ENCODE measurements at places on chromosomes 3 and 15.

GRCh38 chr15:97143592-97144376 is 813.3 kb downstream of the NR2F2 start:
- no peak for DNase-seq

GRCh38 chr15:89556413-89557262 is 18.6 kb upstream of the TICRR start:
- peak; percentile 22 for DNase-seq

DNA sequence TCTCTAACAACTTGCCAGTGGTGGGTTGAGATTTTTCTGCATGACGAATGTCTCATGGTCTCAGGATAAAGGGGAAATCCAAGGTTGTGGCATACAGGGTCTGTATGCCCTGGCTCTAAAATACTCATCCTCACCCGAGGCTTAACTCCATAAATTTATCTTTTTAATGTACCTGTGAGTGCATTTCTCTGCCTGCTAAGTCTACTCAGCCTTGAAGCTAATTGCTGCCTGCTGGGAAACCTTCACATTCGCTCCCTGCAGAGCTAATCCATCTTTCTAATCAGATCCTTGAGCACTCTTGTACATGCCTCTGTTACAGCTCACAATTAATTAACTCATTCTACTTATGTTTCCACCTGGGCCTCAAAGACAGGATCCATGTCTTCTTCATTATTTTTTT is 93.8 kb downstream of the CMSS1 start:
- no peak for DNase-seq

- DNase-seq, result peak; percentile 97
Observed at GRCh38 chr3:69092030-69092516, 7.3 kb downstream of the ARL6IP5 start.

- no peak for DNase-seq
Observed at GRCh38 chr3:151093905-151094304, 8.4 kb downstream of the MED12L start.

DNA sequence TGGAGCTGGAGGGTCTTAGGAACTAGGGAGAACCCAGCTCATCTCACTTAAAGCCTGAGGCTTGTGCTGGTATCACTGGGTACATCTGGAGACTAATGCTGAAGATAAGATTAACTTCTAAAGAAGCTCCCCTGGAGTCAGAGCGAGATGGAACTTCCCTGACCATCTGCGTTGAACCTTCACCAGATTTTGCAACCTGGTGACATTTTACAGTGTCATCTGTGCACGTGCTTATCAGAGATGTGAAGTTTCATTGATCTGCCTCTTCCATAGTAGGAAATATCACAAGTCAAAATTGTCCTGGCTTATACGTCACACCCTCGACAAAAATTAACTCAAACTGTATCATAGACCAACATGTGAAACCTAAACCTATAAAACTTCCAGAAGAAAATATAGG is 395.5 kb downstream of the SHQ1 start:
- DNase-seq, result no peak

GRCh38 chr3:110933821-110934426 is 137.7 kb upstream of the NECTIN3 start:
- DNase-seq, result no peak

DNA sequence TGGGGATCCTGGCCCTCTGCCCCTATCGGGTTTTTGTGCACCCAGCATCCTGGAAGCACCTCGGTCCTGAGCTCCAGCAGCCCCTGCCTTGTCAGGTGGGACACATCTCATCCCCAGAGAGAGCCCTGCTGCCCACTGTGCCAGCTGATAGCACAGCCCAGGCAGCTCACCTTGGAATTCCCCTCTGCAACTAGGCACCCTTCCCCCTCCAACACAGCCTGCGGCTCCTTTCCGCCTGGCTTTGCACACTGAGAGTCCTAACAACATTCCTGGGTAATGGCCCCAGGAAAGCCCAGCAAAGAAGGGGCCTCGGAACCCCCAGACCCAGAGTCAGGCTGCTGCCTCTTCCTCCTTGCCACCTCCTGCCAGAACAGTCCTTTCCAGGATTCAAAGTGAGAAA is 5.9 kb downstream of the HCN4 start:
- no peak for DNase-seq

DNA sequence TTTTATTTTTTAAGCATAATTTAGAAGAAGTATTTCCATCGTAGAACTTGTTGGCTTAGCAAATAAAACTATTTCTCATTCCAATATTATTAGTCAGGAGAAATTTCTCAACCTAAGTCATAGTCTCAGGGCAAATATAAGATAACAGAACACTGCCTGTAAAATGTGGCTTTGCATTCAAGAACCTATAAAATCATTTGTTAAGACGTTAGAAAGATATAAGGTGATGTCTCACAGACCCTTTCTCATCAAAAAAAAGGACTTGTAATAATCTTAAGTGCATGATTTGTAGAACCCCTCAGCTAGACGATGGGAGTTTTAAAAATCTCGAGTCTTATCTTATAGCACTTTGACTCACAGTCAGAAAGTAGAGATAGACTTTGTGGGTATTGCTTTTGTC is 314.7 kb upstream of the CFAP20DC start:
- no peak for DNase-seq

DNA sequence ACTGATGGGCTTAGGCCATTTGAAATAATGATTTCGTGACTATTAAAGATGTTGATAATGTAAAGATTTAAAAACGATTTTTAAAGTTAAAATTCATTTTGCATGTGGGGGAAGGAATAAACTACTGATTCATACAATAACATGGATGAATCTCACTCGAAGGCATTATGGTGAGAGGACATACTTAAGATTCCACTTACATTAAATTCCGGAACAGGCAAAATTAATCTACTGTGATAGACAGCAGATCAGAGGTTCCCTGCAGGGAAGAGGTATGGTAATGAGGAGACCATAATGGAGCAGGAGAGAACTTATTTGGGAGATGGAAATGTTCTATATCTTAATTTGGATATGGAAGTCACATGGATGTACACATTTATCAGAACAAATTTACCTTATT is 28.4 kb upstream of the RAB6B start:
- no peak for DNase-seq

- no peak for DNase-seq
Observed at GRCh38 chr3:71450162-71450561, 133.4 kb downstream of the FOXP1 start.

DNA sequence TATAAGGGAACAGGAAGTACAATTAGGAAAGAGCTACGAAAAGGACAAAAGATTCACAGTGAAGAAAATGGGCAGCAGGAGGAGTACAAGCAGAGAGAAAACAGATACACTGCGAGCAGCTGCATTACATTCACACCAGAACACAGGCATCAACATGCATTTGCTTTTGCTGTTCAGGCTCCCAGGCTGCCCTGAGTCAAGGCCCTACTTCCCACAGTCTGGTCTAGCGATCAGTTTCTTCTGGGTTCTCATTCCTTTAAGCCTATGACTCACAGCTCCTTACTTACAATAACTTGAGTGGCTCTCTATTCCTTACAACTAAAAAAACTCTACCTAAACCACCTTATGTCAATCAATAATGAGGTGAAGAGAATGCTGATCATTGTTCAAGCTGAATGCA is 24.5 kb upstream of the ZNF445 start:
- DNase-seq, result no peak

- no peak for DNase-seq
Observed at GRCh38 chr3:123333401-123333800, 115.5 kb downstream of the ADCY5 start.

DNA sequence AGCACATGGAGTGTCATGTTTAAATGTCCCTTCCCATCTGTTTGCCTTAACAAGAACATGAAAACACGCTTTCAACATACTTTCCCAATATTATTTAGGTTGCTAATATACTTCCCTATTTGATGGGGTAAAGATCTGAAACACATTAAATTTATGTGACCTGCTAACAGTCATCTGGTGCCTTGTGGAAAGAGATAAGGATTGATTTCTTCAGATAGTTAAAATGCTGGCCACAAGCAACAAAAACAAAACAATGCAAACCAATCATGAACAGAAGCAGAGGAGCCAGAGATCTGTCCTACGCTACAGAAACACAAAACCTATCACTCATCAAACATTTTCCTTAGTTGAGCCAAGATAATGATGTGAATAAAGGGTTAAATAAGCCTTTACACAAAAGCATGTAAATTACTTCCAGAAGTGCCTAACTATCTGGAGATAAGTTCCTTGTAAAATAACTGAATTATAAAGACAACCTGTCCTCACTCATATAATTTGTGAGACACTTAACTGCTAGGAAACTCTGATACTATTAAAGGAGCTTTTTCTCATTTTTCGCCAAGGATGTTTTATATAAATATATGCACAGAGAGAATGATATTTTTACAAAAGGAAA is 109.9 kb downstream of the NSUN3 start:
- DNase-seq, result no peak

DNA sequence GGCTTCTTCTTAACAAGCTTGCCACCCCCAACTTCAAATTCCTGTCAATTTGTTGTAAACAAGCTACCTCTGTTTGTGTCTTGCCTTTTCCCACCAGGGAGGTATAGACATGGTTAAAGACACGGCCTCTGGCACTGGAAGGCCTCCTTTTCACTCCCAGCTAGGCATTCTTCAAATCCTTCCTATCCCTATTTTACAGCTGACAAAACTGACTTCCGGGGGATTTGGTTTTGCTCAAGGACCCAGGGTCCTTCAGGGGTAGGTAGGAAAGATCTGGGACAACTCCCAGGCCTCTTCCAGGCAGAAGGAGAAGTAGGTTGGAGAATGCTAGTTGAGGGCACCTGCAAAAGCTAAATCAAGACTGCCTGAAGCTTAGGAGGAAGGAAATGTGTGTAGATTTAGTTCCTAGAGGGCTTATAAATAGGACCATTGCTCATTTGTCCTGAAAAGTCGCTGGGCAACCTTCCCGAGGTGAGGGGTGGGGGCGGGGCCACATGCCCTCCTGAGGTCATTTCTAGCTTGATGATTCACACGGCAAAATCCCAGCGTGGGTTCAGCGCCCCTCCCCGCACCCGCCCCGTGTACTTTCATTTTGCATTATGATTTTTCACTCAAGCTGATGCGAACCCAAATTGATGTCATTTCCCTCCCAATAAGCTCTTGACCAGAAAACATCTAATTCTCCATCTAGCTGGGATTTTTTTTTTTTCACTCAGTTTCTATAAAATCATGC is 365.5 kb downstream of the SHQ1 start:
- DNase-seq, result no peak

- no peak for DNase-seq
Observed at GRCh38 chr15:32888221-32888761, 170.5 kb downstream of the GREM1 start.

DNA sequence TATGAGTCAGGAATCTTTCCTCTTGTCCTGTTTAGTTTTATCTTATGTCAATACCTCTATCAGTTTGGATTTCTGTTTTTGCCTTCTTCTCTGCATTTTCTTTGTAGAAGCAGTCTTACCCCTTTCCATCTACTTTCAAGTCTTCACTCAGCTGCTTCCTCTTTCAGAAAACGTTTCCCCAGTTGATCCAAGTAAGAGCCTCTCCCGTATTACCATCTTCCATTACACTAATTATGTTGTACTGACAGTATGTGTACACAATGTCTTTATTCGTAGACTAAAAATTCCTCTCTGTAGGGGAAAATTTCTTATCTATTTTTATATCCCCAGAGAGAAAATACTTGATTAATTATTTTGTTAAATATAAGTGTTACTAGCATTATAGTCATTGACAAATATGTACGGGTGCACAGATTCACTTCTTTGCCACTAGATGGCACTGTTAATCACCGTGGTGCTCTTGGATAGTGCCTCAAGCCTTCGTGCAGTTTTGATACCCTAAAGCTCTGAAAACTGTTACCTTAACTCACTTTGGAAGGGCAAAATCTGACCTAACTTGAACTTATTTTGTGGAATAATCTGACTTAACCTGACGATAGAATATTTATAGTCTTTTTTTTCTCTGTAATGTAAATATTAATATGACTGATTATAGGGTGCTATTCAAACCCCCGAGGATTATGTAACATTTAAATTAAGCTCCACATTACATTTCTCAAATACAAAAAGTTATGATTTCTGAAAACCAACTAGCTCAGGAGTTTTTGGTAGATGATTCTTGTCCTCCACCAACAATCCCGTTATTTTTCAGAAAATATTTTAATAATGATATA is 74.2 kb upstream of the POU1F1 start:
- no peak for DNase-seq

DNA sequence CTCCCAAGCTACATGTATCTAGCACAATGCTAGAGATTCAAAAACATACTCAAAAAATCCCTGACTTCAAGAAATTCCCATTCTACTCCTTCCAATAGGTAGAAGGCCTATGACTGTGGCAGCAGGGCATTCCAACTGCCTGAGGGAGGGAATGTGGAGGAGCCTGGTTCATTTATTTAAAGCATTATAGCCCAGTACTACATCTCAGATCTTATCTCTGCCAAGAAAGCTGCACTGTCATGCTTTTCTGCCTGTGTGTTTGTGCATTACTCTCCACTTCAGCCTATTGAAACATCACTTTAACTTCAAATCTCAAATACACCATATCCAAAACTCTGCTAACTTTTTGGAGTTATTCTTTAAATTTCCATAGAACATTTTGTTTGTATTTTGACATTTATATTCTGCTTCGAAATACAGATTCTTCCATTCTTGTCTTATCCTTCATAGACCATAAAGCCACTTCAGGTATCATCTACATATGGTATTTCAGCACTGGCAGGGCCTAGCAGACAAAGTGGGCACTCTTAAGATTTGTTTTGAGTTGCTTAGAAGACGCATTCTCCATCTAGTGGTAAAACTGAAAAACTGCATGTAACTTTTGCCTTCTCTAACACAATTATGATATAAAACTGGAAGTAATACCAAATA is 59.1 kb upstream of the NEDD4 start:
- peak; percentile 9 for DNase-seq

DNA sequence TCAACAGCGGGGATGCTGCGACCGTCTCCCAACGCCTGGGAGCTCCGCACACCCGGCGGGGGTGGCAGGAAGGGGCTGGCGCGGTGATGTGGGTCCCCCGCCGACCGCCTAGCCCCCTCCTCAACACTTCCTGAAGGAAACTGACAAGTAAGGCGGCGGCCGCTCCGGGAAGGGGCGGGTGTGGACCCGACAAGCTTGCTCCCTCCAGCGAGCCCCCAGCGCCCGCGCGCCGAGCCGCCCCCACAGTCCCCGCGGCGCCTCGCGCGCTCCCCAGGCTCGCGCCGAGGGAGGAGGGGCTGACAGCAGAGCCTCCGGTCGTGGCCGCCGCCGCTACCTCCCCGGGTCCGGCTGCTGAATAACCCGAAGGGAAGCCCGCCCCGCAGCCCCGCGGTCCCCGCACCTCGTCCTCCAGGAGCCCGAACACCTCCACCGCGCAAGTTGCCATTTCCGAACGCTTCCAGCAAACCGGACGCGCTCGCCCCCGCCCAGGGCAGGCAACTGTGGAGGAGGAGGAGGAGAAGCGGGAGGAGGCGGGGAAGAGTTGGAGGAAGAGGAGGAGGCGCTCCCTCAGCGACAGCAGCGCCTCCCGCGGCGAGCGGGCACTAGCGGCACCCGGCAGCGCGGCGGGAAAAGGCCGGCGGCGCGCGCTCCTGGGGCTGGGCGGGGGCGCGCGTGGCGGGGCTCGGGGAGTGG is at the start of gene NEDD4:
Gene NEDD4, minus strand, starts transcription at position 502 of the 693 bp plus-strand sequence. Its CDS starts 57 bp downstream, at position 445.
- no peak for DNase-seq

- no peak for DNase-seq
Observed at GRCh38 chr15:70628549-70628896, 134.8 kb downstream of the UACA start.
